GM12891 (cell line): ENCODE measurements at places on chromosomes 1 and 21.

DNA sequence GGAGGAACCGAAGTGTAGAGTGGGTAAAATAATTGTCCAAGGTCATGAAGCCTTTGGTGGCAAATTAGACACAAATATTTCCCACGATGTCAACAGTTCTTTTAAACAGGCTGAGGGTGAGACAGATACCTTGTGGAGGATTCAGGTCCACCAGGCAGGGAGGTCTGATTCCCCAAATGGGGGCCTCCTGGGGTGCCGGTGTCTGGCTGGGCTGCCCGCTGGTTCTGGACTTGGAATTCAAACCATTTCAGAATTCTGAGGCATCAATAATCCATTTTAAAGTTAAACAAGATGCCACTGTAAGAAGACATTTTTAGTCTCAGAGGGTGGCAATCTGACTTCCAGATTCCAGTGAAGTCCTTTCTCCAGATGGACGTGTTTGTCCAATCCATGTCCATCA, 15.5 kb downstream of the KCNA10 start:
- no peak for DNase-seq

GRCh38 chr1:184419350-184420161, 32.7 kb downstream of the C1orf21 start:
- DNase-seq: no peak

GRCh38 chr1:6488602-6489382, 2.7 kb downstream of the PLEKHG5 start:
- no peak for DNase-seq

- DNase-seq: no peak
Observed at GRCh38 chr1:207918581-207918980, 7.7 kb upstream of the CD34 start.

- DNase-seq: no peak
Observed at GRCh38 chr1:153791648-153792253, 16.5 kb downstream of the SLC27A3 start.

GRCh38 chr1:56758135-56758534, 61.1 kb downstream of the FYB2 start:
- no peak for DNase-seq

- DNase-seq: no peak
Observed at GRCh38 chr1:100335436-100335835, 16.9 kb upstream of the CDC14A start.
